ENCODE measurements at places on chromosomes 5 and 9.

- DNase-seq, result no peak
Measured at GRCh38 chr5:139947727-139948126, 95.4 kb downstream of the NRG2 start.

- DNase-seq, result no peak
Measured at GRCh38 chr5:52710310-52710971, 77.3 kb upstream of the ITGA1 start.

- DNase-seq, result no peak
Measured at GRCh38 chr5:71680510-71680909, 38.6 kb upstream of the CARTPT start.

DNA sequence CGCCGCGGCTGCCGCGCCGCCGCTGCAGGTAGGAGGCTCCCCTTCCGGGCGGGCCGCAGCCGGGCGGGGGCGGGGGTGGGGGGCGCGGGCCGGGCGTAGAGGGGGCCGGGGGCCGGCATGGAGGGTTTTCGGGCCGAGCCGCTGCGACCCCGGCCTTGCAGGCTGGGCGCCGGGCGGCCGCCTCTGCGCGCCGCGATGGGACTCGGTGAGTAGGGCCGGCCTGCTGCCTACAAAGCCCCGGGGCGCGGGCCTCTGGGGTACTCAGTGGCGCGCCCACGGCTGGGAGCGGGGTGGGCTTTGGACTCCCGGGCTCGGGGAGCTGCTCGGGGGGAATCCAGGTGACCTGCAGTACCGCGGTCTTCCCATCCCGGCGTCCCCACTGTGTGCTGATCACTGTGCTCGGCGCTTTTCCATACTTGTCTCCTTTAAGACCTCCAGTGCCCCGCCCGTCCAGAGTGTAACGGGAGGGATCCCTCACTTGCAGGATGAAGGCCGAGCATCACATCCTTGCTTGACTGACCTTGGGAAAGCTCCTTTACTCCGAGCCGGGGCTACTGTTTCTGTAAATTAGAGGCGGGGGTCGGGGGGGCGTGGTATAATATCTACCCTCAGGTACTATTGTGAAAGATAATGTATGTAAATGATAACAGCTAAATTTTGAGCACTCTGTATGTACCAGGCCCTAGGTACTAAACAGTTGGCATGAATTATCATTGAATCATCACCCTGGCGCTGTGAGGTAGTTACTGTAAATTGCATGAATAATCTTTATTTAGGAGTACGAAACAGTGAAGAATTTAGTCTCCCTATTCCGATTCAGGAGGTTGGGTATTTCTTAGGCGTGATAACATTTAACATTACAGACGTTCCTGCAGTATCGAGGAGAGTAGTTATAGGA is 672 bp downstream of the MSANTD3 start:
- DNase-seq, result peak; percentile 9

DNA sequence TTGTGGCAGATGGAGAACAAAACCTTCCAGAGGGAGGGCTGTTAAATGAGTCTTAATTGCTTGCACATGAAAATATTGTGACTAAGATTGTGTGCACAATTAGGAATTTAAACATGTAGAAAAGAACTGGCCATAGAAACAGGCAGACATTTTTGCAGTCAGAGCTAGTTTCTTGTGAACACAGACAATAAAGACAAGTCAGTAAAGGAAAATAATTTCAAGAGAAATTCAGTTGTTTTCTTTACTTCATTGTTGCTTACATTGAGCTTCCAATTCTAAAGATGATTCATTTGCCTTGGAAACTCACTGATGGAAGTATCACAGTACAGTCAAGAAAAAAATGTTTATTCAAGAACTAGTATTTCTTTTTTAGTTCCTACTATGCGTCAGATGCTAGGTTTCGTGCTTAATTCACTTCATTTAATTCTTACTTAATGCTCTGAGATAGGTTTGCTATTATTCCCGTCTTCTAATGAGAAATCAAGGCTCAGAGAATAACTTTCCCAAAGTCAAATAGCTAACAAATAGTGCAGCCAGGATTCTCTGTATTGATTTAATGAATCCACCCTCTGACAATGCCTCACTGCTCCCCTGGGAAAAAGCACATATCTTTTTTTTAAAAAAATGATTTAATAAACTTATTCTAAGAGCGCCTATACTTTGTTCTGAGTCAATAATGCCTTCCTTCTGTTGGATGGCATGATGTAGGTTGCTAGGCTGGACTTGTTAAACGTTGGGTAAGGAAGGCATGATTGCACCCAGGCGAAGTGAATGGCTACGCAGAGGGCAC is 581.4 kb downstream of the RAB3C start:
- DNase-seq, result no peak

DNA sequence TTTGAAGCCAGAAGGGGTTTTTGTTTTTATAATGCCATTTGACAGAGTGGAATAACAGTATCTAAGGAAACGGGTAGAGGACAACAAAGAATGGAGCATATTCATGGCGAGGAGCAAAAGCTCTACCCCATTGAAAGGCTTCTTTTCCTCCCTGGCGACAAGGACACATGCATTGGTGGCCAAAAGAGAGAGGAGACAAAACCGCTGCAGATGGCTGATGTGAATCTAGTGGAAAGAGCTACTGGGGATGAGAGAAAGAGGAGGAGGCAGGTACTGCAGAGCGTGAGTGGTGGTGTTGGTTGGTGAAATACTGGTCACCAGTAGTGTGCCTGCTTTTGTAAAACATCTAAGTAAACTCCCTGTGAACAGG is 491 bp downstream of the APC start:
- no peak for DNase-seq

DNA sequence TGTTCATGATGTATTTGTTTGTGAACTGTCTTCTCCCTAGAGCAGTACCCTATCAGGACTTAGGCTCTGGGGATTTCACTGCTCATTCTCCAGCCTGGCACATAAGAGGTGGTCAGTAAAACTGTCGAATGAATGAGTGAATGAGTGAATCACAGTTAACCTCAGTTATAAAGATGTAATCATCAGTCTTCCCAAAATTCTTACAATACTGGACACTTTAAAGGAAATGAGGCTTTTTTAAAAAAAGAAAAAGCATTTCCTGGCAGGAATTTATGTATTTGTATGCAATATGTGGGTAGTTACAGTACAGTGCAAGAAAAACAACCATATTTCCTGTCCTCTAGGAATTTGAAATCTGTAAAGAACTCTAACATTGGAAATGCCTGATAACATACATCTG is 59.6 kb downstream of the RAI14 start:
- DNase-seq, result no peak

DNA sequence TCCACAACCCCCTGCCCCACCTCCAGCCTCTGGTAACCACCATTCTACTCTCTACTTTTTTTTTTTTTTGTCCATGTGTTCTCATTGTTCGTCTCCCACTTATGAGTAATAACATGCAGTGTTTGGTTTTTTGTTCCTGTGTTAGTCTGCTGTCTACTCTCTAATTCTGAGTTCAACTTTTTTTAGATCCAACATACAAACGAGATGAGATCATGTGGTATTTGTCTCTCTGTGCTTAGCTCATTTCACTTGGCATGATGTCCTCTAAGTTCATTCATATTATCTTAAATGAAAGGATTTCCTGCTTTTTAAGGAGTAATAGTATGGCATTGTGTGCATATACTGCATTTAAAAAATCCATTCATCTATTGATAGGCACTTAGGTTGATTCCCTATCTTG is 130.9 kb downstream of the NMUR2 start:
- DNase-seq, result no peak

DNA sequence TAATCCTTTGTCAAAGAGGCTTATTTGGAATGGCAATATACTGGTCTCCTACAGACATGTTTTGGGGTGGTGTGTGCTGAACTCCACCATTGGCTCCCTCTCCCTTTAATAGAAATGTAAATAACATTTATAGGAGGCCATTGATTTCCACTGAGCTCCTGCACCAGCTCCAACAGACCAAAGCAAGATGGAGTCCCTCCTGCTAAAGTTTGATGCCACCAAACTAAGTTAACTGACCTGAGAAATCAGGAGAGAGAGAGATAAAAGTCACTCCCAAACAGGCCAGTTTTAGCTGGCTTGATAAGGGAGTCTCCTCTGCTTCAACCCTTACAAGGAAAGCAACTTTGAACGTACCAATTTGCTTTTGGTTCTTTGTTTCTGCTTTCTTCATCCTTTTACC is 8.1 kb upstream of the SPIN1 start:
- no peak for DNase-seq

DNA sequence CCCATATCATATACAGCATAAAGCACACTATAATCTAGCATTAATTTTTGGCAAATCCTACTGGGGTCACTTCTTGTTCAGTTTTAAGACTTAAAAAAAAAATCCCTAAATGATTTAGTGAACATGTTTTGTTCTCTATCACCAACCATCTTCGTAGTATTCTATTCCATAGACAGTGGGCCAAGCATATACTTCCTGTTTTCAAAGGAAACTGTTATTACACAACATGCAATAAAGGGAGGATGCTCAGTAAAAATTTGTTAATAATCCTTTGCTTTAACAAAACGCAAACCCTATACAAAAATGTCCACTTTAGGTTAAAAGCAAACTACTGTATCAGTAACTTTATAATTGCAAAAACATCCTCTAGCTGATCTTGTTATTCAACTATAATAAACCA is 13.0 kb downstream of the CCNH start:
- no peak for DNase-seq

DNA sequence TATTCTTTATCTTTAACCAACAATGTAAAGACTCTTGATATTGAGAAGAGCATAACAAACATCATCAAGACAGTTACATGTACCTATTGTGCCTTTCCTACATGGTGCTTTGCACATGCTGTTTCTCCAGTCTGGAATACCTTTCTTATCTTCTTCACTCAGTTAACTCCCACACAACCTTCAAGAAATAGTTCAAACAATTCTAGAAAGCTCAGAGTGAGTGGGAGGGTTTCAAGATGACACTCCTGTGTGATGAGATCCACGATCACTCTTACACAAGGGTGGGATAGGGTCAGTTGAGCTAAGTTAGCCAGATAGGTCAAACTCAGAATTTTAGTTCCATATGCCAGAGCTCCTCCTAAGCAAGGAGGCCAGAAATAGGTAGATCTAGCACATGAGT is 915.5 kb downstream of the NR2F1-AS1 start:
- no peak for DNase-seq

DNA sequence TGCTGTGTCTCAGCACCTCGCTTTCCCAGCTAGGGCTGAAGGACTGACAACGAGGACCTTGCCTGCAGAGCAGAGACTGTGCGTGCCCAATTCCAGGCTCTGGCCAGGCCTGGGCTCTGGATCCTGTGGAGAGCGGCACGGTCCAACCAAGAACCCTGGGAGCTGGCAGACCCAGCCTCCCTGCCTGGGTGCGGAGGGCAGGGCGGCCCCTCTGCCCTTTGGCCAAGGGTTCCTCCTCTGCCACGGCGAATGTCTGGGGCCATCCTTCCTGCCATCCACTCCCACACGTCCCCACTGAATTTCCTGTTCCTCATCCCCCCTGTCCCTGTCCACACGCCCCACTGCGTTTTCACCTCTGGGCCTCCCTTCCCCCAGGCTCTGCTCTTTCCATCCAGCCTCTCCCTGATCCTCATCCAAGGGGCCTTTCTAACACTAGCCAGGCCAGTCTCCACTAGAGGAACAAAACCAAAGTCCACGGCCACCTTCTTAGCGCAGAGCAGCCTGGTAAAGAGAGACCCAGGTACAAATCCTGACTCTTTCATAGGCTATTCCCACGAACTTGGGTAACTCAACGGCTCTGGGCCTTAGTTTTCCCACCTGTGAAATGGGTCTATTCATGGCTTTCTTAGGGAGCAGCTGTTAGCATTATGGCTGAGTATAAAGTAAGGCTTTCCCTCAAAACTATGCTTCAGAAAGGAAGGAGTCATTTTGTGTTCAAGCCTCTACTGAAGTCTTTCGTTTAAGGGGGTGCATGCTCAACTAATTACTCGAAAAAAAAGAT is 95.5 kb upstream of the PHYKPL start:
- no peak for DNase-seq

GRCh38 chr9:89747596-89747995 is 142.8 kb downstream of the GADD45G start:
- DNase-seq, result no peak

- DNase-seq, result no peak
Measured at GRCh38 chr9:137772281-137772873, 105.2 kb upstream of the CACNA1B start.

- DNase-seq, result no peak
Measured at GRCh38 chr9:113548221-113549041, 84.9 kb downstream of the RGS3 start.

DNA sequence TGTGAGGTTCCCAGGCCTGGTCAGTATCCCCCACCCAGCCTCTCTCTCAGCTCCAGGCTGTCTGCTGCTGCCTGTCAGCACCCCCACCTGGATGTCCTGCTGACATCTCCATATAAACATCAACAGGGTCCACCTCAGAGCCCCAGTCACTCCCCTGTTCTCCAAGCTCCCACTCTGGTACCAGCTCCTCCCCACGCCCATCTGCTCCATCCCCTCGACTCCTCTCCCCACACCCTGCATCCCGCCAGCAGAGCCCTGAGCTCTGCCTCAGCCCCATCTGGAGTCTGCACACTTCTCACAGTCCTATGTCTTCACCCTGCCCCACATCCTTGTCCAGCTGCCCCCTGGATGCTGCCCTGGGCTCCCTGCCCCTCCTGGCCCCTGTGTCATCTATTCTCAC is 67.7 kb upstream of the LRRTM2 start:
- no peak for DNase-seq

DNA sequence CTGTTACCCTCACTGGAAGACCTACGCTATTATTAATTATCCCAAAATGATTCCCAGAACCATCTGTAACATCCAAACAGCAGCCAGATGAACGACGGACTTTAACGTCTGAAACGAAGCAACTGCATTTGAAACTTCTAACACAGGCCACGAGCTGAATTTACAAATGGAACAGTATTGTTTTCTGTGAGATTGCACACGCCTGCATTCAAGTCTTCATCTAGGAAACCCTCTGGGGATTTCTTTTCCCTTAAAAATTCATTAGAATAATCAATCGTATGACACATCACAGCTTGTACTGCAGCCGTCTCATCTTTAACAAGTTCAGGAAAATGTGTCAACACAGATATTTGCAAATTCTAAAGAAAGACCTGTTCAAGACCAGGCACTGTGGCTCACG is 80.2 kb downstream of the MYO10 start:
- no peak for DNase-seq

DNA sequence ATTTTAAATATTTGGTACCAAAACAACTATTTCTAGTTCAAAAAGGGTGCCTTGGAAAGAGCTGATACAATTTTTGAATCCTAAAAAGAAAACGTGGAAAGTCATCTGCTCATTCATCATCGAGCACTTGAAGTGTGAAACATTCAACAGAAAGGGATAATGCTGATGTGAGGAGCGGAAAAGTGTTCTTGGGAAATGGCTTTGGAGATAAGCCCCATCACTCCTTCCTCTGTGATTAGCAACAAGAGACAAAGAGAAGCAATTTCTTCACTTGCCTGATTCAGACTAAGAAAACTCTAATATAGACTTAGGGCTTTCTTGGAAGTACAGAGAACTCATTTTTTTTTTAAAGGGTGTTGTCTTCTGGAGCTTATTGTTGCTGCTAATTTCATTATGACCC is 74.9 kb downstream of the C9orf152 start:
- DNase-seq, result no peak

GRCh38 chr5:153816870-153817269 is 221.8 kb downstream of the FAM114A2 start:
- DNase-seq, result no peak

GRCh38 chr9:5566054-5566618 is 55.8 kb downstream of the PDCD1LG2 start:
- no peak for DNase-seq

GRCh38 chr9:23825700-23826099 is 340 bp downstream of the ELAVL2 start:
- DNase-seq, result no peak

Measured in NCI-H1930 (cell line).